ENCODE measurements at places on chromosomes 3 and 15. TPM values are rescaled to one million over a fixed set of nuclear protein-coding genes. Genes with fewer than 3 reads are reported as not detected.

DNA sequence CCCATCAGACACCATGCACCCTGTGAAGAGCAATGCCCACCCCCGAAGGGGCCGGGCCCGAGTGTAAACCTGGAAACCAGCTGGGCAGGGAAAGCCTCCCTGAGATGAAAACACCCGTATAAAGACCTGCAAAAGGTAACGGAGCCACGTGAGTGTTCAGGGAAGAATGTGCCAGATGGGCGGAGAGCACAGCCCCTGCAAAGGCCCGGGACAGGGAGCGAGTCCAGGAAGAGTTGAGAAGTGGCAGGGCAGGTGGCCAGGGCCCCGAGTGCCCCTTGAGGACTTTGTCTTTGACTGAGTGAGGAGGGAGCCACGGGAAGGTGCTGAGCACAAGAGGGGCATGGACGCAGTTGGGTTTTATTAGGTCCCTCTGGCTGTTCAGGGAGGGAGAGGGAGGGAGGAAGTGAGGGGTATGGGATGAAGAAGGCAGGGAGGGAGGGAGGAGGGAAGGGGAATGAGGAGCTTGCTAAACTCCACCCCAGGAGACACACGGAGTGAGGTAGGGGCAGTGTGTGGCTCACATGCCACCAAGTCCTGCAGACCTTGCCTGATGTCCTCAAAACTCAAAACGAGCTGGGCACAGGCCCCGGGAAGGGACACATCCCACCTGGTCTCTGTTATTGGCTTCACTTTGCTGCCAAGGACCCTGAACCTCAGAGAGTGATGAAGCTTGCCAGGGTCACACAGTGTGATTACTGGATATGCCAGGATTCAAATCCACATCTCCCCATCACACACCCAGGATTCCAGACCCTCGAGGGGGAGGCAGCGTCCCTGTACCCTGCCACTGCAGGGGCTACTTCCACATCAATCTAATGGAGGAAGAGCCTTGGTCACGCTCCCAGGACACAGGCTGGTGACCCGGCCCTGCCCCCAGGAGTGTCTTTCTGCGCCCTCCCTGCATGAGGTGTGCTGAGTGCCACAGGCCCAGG lies 49.1 kb upstream of the IQSEC1 start:
- no peak overlapping the region for H3K4me3 ChIP-seq
- H3K36me3 ChIP-seq, result no peaks in the 10 kb centered on the region
- DNase-seq, result no peak
- H3K27ac ChIP-seq, result no peak overlapping the region
- H3K27me3 ChIP-seq, result no peaks in the 10 kb centered on the region

Gene PPM1L
- total RNA-seq, result 45.1 TPM

DNA sequence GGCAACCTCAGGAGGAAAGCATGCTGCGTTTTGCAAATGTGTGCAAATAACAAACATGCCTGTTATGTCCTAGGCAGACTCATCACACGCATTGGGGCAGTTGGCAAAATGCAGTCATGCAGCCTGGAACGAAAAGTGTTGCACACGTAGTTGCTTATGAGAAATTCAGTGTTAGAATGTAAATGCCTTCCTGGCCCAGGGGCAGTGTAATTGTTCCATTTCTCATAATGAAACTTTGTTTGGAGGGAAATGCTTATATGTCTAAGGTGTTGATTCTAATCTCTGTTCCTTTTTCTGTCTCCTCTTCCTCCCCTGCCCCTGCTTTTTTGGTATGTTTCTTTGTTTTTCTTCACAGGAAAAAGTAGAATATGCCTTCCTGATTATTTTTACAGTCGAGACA lies 156.0 kb downstream of the CACNA1D start:
- no peak overlapping the region for H3K27ac ChIP-seq
- no peaks in the 10 kb centered on the region for H3K4me1 ChIP-seq
- H3K4me3 ChIP-seq, result no peak overlapping the region
- no peak for DNase-seq

Gene ST3GAL6
- not detected for total RNA-seq

Gene ISLR
- total RNA-seq, result 15.1 TPM

DNA sequence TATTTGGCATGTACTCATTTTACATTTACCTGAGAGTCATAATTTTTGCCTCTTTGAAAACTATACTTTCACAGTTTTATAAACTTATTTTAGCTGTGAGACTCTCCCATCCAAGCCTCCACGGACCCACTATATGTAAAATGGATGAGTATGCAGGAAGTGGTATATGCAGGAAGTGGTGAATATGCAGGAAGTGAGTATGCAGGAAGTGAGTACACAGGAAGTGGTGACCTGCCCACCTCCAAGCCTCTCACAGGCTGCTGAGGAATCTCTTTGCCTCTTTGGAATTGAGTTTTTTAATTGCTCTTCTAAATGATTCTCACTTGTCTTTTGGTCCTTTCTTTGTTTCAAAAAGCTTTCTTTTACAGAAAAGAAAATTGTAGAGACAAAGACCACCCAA lies 85.2 kb downstream of the KBTBD8 start:
- H3K4me1 ChIP-seq, result no peaks in the 10 kb centered on the region
- no peak overlapping the region for H3K4me3 ChIP-seq
- DNase-seq, result no peak
- H3K36me3 ChIP-seq, result no peaks in the 10 kb centered on the region

- H3K27ac ChIP-seq, result no peak overlapping the region
- no peaks in the 10 kb centered on the region for H3K4me1 ChIP-seq
- H3K36me3 ChIP-seq, result no peaks in the 10 kb centered on the region
- H3K27me3 ChIP-seq, result no peaks in the 10 kb centered on the region
- DNase-seq, result no peak
These were observed 203.3 kb upstream of the LRRFIP2 start for GRCh38 chr3:37377670-37378069.

- no peak overlapping the region for H3K4me3 ChIP-seq
- no peak for DNase-seq
- H3K36me3 ChIP-seq, result no peaks in the 10 kb centered on the region
These were observed 7.1 kb downstream of the TJP1 start for GRCh38 chr15:29815000-29815710.

DNA sequence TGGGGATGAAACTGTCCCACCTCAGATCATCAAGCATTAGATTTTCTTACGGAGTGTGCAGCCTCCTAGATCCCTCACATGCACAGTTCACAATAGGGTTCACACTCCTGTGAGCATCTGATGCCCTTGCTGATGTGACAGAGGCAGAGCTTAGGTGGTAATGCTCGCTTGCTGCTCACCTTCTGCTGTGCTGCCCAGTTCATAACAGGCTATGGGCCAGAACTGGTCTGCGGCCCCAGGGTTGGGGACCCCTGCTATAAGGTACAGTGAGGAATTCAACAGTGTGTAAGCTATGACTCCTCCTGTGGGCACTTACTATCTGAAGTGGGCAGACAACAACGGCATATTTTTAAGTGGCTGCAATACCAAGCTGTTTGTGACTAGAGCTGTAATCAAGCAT lies 187.9 kb upstream of the BHLHE40 start:
- DNase-seq, result no peak
- H3K27ac ChIP-seq, result no peak overlapping the region
- H3K27me3 ChIP-seq, result no peaks in the 10 kb centered on the region
- H3K4me3 ChIP-seq, result no peak overlapping the region
- peaks cover 85% of the 10 kb centered on the region for H3K36me3 ChIP-seq

Gene HESX1
- not detected for total RNA-seq

GRCh38 chr3:149512073-149512782 lies 37.7 kb downstream of the TM4SF4 start:
- peak; percentile 67 for DNase-seq
- no peaks in the 10 kb centered on the region for H3K27me3 ChIP-seq
- H3K27ac ChIP-seq, result no peak overlapping the region

Gene QTRT2
- 51.6 TPM for total RNA-seq

Data from stomach (tissue), 19 donors.